ENCODE measurements at places on chromosomes 11 and 22.
A peak's percentile ranks its signal among the peaks of the same experiment; 100 is the strongest.

- no peak for DNase-seq
Observed at GRCh38 chr11:507727-508515, 879 bp upstream of the RNH1 start.

GRCh38 chr11:35794850-35795249, 132.3 kb downstream of the TRIM44 start:
- DNase-seq, result no peak

GRCh38 chr11:14500181-14500651, 605 bp upstream of the COPB1 start:
- DNase-seq, result no peak

DNA sequence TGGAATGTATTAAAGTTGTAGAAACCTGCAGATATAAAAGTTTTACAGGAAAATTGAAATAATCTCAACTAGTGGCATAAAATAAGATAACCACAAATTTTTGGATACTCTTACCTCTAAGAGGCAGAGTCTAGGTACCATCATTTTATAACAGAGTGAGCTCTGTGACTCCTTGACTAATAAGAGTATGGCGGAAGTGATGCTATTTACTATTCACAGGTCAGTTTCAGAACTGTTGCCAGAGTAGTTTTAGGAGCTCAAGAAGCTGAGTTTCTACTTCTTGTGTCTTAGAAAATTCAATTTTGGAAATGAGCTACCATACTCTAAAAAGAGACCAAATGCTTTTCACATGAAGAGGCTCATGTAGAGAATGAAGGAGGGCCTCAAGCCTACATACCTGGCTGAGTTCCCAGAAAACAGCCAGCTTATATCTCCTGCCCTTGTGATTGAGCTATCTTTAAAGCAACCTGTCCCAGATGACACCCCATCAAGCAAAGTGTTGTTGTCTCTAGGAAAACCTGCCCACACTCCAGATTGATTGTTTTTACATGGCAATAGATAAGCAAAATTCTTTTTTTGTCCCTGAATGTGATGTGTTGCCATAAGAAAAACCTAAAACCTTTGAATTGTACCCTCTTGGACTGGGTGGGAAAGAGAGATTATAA, 712.8 kb upstream of the CNTN5 start:
- DNase-seq, result no peak

GRCh38 chr11:36388951-36389350, 92.9 kb downstream of the PRR5L start:
- DNase-seq, result no peak

GRCh38 chr11:65310215-65310614, 4.5 kb upstream of the CDC42EP2 start:
- no peak for DNase-seq

DNA sequence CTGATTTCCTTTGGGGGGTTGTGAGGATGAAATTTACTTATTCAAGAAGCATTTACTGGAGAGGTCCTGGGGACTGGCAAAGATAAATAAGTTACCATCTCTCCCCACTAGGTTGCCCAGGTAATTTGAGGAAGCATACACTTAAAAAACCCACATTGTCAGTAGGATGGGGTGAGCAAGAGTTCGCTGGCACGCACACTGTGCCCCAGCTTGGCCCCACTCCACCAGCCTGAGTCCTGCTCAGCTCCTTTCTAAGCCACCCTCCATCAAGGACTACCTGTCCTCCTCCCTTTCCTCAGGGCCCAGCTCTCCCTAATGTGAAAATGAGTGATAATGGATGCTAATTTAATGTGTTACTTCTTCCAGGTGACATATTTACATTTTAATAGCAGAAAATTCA, 216.5 kb upstream of the PLET1 start:
- DNase-seq, result no peak

GRCh38 chr22:43554259-43554636, 142.4 kb downstream of the MPPED1 start:
- DNase-seq, result no peak

- DNase-seq, result no peak
Observed at GRCh38 chr22:45876136-45877035, 100.6 kb downstream of the WNT7B start.

DNA sequence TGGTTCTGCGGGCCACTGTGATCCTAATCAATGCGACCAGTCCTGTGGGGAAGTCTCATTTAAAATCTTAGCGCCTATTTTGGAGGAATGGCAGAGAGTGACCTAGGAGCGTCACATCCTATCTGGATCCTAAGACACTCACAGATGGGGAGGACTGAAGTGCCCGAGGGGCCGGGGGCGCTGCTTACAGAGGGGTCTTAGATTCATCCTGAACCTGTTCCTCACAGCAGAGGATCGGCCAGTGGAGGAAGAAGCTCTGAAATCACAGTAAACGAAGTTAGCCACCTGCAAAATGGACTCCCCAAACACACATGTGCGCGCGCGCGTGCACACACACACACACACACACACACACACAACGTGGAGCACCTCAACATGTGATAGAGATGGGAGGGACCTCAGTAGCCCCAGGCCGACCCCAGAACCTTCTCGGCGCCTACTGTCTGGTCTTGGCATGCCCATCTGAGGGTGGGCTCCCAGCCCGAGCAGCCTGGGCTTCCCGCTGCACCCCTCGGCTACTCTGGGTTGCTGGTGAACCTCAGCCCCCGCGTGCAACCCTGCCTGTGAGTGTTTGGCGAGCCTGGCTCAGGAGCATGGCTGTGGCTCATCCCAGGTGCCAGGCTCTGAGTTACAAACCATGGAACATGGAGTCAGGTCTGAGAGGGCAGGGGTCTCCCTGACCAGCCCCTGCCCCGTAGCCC, 613.3 kb downstream of the TBC1D22A start:
- no peak for DNase-seq

DNA sequence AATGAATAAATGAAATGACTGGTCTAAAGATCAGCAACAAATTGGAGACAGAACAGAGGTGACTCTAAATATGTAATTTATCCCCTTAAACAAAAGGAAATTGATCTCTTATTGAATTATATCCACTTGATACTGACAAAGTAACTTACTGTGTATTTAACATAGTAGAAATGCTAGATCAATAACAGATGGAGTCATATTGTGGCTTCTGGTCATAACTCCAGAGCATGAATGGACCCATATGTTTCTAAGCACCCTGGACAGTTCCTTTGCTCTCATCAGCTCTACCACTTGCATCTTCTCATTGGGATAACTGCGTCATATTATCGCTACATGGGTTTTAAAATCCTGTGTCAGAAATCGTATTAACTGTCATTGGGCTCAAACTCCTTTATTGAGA, 222.3 kb downstream of the ETS1 start:
- peak; percentile 43 for DNase-seq

- DNase-seq, result no peak
Observed at GRCh38 chr22:32917577-32918354, 116.3 kb downstream of the TIMP3 start.

GRCh38 chr11:108199446-108200321, 22.8 kb downstream of the NPAT start:
- peak; percentile 16 for DNase-seq

GRCh38 chr11:121467965-121468364, 15.2 kb upstream of the SORL1-AS1 start:
- no peak for DNase-seq

- DNase-seq, result peak; percentile 97
Observed at GRCh38 chr11:12079726-12080556, 30.4 kb upstream of the MICAL2 start.

GRCh38 chr11:121282386-121282785, 10.2 kb upstream of the SC5D start:
- DNase-seq, result no peak

DNA sequence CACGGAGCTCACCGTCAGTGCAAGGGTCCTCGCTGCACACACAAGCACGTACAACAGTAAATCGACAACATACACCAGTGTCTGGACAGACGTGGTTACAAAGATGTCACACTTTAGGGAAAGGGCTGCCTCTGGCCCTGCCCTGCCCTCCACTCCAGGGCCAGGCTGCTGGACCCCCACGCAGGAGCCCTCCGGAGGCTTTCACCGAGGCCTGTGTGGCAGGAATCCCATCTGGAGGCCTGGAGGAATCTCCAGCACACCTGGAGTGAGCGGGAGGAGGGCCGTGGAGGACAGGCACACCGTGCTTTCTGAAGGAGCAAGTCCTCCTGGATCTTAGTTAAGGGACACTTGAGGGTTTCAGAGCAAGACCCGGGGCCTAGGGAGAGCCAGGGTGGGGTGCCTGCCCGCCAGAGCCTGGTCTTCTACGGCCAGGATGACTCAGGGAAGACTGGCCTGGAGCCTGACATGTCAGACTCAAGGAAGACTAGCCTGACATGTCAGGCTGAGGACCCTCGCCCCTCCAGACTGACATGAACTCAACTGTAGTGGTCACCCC, 2.1 kb upstream of the PIM3 start:
- DNase-seq, result no peak

GRCh38 chr22:28297504-28297903, 378.4 kb upstream of the PITPNB start:
- no peak for DNase-seq

DNA sequence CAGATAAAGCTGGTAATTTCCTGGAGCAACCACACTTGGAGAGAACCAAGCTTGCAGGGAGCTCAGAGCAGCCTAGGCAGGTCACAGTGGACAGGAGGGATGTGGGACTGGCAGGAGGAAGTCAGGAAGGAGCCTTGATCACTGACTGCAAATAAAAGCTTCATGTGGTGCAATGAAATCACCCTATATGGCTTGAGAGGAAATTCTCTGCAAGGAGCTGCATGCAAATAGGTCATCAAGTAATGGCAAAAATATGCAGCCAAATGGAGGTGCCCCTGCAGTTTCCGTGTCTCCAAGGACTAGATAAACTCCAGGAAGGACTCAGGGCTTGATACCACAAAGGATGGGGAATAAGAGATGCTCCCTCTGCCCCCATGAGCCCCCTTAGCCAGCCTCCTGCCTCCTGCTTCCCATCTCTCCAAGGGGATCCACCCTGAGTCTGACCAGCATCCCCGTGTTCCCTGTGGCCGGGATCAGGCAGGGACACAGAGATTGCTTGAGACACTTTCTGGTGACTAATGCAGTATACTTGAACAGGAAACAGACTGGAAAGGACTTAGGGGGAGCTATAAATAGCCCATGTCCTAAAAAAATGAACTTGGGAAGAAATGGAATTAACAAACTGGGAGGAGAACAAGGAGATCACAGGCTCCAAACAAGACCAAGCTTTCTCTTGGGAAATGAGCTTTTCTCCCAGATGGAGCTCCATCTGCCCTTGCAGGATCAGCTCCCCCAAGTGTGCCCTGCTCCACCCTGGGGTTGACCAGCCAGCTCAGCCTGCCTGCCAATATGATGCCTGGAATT, 23.9 kb upstream of the MICAL2 start:
- DNase-seq, result peak; percentile 95

DNA sequence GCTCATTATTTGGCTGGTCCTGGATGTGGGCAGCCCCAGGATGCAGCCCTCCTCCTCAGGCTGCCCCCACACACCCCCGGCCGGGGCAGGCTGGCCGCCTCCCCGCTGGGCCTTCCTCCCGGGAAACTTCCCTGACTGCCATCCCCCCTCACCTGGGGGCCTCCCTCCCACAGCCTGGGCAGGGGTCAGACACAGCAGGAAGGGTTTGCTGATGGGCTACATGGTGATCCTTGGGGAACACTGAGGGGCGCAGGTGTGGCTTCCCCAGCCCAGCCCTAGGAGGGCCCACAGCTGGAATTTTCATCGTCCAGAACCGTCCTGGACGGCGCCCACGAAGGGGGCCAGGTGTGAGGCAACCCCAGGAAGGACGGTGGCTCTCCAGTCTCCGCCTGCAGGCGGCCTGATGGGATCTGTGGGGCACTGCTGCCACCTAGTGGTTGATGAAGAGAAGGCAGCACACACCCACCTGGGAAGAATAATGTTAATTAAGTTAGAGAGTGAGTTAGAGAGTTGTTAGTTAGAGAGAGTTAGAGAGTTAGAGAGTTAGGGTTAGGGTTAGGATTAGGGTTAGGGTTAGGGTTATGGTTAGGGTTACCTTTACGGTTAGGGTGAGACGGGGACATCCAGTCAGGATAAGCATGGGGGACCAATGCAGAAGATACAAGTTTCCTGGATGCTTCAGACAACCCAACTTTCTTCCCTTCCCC, 75.9 kb upstream of the PRR5 start:
- DNase-seq, result no peak

- DNase-seq, result no peak
Observed at GRCh38 chr11:75383246-75383645, 16.1 kb upstream of the RPS3 start.

- DNase-seq, result no peak
Observed at GRCh38 chr11:96317571-96317970, 25.4 kb downstream of the MAML2 start.

- DNase-seq, result no peak
Observed at GRCh38 chr11:47222696-47223095, 7.9 kb downstream of the DDB2 start.

DNA sequence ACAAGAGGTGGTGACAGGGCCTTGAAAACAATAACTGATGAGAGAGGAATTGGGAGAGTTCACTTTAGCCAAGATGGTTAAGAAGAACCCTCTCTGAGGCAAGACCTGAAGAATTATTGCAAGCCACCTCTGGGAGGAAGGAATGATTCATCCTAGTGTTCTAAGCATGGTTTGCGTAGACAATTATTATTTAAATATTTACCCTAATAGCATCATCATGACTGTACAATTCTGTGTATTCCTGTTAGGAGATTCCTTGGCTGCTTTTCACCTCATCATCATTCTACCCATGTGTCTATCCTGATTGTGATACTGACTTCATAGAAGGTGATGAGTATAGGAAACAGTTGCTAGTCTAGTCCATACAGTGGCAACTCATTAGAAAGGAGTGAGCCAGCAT, 264.4 kb downstream of the DDX10 start:
- DNase-seq, result peak; percentile 90

- no peak for DNase-seq
Observed at GRCh38 chr11:84581083-84581482, 1046.1 kb downstream of the DLG2 start.

DNA sequence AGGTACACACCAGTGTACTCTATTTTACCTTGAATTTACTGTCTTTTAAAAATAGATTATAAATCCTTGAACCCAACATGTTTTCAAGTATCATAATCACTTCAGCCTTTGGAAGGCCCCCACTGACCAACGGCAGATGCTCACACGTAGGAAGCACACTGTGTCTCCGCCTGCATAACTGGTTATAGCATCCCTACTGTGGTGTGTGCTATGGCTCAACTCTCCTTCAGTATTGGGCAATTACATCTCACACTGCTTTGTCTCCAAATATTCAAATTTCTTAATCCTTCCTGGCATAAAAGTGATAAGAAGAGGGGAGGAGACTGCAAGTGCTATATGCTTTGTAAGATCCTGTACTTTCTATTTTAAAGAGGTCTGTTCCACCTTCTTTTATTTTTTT, 165.7 kb downstream of the CADM1 start:
- DNase-seq, result no peak

- no peak for DNase-seq
Observed at GRCh38 chr22:36480941-36481392, 473 bp downstream of the TXN2 start.

- no peak for DNase-seq
Observed at GRCh38 chr11:123111465-123111864, 49.5 kb upstream of the HSPA8 start.

GRCh38 chr11:69620683-69621290, 20.2 kb upstream of the CCND1 start:
- no peak for DNase-seq

- no peak for DNase-seq
Observed at GRCh38 chr11:79686703-79687419, 246.0 kb upstream of the TENM4 start.

- no peak for DNase-seq
Observed at GRCh38 chr11:80532633-80533232, 1091.9 kb upstream of the TENM4 start.

- no peak for DNase-seq
Observed at GRCh38 chr11:64126796-64127195, 39.1 kb downstream of the MACROD1 start.

GRCh38 chr11:111189466-111189865, 56.1 kb upstream of the POU2AF2 start:
- DNase-seq, result no peak

GRCh38 chr22:22030493-22031182, 48.1 kb upstream of the TOP3B start:
- no peak for DNase-seq

Data from AG09309 (cell line).